CD8-positive, alpha-beta memory T cell (primary cell): ENCODE measurements at places on chromosomes 3 and 15.

DNA sequence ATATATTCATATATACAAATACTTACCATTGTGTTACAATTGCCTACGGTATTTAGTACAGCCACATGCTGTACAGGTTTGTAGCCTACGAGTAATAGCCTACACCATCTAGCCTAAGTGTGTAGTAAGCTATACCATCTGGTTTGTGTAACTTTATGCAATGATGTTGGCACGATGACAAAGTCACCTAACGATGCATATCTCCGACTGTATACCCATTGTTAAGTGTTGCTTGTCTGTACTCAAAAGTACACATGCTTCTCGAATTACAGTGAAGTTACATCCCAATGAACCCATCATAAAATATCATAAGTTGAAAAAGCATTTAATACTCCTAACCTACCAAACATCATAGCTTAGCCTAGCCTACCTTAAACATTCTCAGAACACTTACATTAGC, 327.1 kb downstream of the KBTBD8 start:
- DNase-seq, result no peak

DNA sequence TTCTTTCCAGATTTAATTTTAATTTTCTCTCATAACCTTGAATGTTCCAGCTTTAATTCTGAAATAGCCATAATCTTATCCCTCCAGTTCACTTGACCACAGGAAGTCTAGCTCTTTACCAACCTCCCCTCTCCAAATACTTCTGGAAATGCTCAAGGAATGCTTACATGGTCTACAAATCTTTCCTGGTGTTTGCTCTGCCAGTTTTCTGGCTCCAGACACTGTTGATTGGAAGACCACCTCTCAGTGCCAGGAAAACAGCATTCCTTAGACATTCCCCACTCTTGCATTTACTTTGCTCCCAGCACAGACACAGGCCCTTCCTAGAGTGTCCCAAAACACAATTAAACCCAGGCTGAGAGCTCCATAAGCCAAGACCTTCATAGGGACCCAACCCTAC, 98.6 kb downstream of the MESD start:
- DNase-seq, result no peak

GRCh38 chr3:52925405-52926313, 28.3 kb upstream of the STIMATE start:
- DNase-seq, result no peak

GRCh38 chr3:152466784-152467183, 198.1 kb downstream of the MBNL1 start:
- DNase-seq, result no peak

DNA sequence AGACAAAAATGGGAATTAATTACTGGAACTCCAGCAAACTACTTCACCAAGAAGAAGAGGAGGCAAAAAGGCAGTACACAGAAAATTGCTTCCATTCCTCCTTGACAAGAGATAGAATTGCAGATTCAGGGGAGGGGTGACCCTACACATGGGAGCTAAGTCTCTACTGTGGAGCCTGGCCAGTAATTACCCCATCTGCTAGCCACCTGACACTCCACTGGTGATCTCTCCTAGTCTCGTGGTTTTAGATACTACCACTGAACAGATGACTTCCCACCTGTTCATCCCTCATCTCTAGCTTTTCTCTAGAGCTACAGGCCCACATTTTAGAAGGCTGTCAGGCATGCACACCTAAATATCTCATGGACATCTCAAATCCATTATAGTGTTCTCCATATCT, 224.3 kb upstream of the NR2F2 start:
- DNase-seq, result no peak

- no peak for DNase-seq
Observed at GRCh38 chr3:42216302-42216701, 49.7 kb downstream of the CCK start.

- no peak for DNase-seq
Observed at GRCh38 chr15:48437178-48437577, 105.9 kb downstream of the DUT start.

DNA sequence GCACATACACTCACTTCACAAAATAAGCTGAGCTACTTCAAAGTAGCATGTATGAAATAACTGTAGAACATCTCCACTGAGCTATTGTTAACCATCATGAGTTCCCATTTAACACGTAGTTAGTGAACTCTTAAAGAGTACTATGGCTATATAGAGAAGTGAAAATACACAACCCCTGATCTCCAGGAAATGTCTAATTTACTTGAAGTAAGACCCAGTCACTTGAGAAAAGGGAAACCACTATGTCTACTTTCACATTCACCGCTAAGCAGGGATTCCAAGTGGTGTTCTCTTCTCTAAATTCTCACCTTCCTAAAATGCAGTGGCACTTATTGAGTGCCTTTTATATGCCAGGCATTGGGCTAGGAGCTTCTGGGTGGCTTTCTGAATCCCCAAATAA, 35.0 kb upstream of the COLQ start:
- no peak for DNase-seq

GRCh38 chr3:133113927-133114597, 75.9 kb downstream of the TMEM108 start:
- DNase-seq, result no peak

DNA sequence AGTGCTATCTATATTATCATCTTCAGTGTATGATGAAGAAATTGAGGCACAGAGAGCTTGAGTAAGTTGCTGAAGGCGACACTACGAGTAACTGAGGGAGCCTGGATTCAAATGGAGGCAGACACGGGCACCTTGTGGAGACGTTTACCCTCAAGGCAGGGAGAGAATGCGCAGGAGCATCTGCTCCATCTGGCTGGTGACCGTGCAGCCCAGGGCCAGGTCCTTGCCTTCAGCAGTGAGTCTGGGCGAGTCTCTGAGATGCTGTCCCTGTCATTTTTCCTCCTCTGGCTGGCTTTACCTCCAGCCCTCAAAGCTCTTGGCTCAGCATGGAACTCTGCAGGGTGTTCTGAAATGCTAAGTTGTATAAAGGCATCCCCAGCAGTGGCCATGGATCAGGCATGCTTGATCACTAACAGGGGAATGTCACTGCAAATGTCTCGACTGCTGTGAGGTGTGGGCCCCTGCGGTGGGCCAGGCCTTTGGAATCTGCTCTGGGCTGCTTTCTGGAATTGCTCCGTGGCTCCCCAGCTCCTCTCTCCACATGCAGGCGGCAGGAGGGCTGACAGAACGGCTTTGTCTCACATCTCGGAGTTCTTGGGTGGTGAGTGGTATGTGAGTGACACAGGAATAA, 19.7 kb downstream of the SPSB4 start:
- no peak for DNase-seq

- DNase-seq, result no peak
Observed at GRCh38 chr3:191362524-191363090, 32.3 kb upstream of the UTS2B start.

DNA sequence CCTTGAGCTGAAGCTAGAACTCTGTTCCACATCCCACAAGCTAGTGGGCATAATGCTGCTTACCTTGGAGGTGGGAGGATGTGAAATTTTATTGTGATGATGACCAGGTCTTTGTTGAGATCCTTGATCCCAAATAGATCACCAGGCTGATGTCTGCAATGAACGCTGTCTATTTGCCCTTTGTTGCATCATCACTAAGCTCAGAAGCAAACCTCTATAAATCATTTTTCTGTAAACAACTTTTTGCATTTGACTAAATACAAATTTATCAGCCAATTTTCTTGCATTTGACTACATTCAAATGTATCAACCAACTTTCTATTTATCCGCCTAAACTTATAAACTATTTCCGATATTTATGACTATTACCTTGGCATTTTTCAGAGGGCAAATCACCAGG, 9.7 kb downstream of the CCDC80 start:
- DNase-seq, result no peak

DNA sequence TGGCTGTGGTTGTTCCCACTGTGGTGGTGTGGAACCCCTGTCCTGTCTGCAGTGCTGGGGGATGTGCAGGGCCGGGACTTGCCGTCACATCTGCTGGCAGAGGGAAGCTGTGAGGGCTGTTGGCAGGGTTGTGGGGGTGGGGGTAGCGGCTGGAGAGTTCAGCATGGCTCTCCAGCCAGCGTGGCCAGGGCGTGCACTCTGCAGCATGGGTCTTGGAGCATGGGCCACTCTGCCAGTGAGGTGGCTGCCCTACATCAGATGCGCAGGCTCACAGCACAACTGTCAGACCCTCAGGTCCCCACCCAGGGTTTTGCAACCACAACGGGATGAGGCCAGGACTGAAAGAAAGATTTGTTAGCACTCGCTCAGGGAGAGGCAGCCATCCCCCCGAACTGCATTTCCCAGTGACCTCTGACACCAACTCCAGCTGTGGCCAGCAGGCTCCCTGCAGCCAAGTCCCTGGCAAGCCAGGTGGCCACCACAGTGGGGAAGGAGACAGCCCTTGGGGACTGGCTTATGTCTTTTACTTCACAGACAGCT, 237.7 kb upstream of the LYSMD4 start:
- DNase-seq, result no peak

DNA sequence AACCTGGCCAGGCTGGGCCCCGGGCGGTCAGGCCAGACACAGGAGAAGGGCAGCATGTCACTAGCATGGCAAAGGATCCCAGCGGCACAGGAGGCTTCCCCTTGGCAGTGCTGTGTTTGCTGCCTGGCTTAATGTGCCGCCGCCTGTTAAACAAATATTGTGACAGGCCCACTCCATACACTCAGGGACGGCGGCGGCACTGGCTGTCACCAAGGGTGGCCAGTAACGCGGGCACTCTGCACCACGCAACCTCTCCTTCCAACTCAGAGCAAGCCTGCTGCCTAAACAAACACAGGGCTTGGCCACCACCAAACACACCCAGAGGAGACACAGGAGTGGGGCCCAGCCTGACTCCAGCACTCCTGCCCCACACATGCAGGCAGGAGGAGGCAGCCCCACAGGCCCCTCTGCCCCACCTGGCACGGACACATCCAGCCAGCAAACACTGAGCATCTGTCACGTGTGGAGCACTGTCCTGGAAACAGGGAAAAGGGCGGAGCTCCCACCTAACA, 48.0 kb downstream of the TPRA1 start:
- no peak for DNase-seq

- no peak for DNase-seq
Observed at GRCh38 chr3:53069422-53070068, 23.7 kb upstream of the SFMBT1 start.

DNA sequence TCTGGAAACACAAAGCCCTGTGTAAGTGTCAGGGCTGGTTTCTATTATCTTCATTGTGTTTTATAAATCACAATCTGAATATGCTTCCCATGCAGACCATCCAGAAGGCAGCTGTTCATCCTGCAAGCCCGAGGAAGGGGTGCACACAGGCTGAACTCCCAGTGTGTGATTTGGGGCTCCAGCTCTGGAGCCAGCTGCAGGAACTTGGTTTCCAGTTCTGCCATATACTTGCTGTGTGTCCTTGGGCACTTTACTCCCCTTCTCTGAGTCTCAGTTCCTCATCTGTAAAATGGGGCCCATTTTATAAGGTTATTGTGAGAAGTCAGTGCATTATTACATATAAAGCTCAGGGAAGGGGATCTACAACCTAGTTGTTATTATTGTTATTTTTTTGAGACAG, 22.6 kb downstream of the CYP8B1 start:
- DNase-seq, result no peak

DNA sequence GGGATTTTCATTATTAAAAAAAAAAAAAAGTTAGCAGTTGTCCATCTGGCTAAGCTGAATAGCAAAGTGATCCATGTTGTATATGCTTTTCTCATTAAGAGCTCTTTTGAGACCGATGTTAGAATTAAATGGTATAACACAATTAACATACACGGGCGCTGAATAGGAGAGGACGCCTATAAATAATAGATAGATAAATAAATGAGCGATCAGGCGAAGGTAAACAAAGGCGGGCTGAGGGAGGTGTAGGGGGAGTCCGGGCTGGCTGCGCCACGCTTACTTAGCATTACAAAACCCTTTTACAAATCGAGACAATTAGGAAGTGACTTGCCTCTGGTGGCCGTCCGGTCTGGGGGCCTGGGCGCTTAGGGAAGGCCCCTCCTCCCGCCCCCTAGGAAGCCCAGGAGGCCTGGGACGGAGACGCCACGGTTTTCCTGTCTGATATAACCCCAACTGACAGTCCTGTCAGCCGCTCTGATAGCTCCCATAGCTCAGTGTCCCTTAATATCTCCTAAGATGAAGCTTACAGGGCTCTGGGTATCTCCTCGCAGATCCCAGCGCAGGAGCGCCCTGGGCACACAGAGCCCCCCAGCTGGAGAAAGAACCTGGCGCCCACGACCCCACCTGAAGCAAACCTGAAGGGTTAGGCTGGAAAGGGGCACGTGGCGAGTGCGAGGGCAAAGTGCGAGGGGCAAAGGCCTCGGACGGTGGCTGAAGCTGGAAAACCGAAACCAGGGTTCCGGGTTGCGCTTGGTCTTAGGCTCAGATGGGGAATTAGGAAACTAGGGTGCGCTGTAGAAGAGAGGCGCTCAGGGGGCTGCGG, 3.6 kb downstream of the SOX14 start:
- no peak for DNase-seq
